ENCODE measurements at places on chromosomes 6 and 20.

DNA sequence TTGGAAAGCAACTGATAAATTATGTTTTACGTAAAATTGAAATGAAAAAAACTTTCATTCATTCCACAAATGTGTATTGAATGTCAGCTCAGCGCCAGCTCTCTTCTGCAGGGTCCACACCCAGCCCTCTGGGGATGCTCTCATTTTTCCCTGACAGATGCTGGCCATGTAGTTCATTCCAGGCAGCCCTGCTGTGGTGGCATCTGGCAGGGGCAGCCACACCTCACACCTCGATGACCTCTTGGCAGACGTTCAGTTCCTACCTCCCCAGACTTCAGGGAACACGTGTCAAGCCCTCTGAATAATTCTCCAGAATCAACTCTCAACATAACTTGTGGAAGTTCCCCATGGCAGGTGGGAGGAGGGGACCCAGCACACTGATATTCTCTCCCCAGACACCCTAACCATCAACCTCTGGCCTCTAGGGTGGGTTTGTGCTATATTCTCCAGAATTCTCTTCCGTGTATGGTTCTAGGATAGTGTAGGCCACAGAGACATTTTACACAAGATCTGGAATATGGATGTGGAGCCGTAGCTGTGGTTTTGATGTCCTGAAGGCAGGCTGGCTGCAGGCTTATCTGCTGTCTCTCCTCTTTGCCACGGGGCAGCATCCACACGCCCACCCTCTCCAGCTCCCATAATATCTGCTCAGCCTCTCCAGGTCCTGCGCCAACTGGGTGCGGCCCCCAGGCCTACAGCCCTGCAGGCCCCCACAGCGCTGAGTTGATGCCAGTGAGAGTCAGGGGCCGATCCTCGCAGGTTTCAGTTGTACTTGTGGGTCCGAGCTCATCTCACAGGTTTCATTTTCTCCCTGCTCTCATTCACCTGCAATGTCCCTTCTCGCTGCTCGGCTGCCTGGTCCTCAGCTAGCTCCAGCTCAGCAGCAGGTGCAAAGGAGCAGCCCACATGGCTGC lies 175.8 kb upstream of the ARID1B start:
- no peak for DNase-seq

GRCh38 chr6:37092923-37093727 lies 76.8 kb upstream of the PIM1 start:
- DNase-seq: no peak

GRCh38 chr6:4727671-4728435 lies 48.4 kb upstream of the CDYL start:
- peak; percentile 72 for DNase-seq

DNA sequence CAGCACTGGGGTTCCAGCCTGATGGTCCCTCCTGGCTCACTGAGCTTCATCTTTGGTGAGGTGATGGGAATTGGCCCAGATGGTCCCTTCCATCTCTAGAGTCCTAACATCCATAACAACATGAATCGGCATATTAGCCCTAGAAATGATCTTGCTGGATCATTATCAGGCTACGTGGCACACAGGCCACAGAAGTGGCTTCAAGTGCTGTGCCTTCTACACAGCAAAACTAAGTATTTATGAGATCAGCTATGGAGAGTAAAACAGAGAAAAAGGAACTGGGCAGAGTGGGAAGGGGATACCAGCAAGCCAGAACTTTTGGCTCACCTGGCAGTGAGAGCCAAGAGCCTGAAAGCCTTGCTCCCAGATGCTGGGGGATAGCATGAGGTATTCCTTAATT lies 116.9 kb downstream of the TRERF1 start:
- no peak for DNase-seq

DNA sequence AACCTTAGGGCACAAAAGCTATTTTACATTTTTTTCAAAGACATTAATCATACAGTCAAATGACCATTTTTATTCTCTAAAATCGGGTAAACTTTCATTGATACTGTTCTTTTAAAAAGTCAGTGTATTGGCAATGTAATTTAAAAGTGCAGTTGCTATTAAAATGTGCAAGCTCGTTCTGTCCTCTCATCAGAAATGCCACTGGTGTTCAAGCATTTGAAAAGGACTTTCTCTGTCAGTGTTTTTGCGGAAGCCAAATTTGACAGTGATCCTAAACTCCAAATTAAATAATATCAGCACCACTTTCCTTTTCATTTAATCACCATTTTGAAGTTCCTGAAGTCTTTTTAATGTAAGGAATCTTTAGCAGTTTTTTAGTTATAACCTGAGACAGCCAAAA lies 69.6 kb downstream of the AFG1L start:
- DNase-seq: no peak

DNA sequence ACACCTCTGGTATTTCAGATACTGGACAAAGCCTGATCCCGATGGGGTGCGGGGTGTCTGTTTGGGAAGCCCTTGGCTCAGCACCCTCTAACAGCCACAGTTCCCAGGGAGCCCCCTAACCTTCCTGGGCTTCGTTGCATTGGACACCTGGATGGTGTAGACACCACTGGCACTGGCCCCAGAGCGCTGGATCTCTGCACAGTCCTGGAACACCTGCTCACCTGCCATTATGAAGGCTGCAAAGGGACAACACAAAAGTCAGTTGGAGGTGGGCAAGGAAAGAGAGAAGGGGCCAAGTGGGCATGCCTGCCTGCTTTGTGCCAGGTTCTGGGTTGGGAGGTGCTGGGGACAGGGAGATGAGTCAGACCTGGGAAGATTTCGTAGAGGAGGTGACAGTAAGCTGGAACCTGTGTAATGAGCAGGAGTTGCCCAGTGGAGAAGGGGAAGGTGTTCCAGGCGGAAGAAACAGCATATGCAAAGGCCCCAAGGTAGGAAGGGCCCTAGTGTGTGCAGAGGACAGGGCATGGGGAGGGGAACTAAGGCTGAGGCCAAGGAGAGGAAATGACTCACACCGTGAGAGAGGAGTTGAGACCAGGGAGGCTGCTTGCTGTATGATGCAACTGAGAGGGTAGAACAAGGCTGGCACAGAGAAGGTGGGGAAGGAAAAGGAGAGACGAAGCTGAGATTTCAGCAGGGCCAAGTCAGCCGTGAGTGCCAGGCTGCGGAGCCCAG lies 34.9 kb downstream of the ANGPT4 start:
- no peak for DNase-seq

- DNase-seq: no peak
Measured at GRCh38 chr6:111605100-111605751, 452 bp downstream of the TRAF3IP2 start.

DNA sequence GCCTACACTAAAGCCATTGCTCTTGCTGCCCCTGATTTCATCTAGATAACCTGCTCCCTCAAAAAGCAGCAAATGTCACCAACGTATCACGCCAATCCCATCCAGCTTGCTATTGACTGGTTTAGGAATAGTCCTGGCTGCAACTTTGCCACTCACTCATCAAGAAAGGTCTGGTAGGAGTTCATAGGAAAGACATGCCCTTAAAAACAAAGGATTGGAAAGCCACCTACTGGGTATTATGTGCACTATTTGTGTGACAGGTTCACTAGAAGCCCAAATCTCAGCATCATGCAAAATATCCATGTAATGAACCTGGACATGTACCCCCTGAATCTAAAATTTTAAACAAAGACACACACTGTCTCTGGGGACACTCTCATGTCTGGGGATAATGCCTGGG lies 170.4 kb upstream of the COL21A1 start:
- DNase-seq: no peak

DNA sequence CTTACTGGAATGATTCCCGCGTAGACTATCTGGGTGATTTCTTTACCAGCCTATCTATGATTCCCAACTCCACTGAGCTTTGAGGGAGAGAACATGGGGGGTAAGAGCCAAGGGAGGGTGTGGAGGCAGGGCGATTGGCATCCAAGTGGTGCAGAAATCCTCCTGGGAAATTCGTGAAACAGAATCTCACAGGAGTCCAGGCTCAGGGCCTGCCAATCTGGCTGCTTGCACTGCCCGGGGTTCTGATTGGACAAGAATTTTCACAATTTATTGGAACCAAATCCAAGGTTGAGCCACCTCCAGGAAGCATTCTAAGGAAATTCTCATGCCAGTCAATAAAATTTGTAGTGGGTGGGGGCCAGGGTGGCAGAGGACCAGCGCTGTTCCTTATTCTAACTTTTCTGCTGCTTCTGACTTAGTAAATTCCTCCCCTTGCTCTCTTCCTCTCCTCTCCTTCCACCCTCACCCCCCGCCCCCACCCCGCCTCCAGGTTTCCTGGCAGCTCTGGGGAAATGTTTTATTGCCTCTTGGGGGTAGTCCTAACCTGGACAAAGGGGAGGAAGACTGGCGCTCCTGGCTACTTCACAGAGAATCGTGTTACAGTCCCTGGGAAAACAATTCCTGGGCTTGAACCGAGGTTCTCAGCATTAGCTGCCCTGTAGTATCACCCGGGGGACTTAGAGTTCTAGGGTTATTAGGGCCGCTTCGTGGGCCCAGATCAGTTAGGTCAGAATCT lies 3.1 kb downstream of the BMP6 start:
- peak; percentile 29 for DNase-seq

DNA sequence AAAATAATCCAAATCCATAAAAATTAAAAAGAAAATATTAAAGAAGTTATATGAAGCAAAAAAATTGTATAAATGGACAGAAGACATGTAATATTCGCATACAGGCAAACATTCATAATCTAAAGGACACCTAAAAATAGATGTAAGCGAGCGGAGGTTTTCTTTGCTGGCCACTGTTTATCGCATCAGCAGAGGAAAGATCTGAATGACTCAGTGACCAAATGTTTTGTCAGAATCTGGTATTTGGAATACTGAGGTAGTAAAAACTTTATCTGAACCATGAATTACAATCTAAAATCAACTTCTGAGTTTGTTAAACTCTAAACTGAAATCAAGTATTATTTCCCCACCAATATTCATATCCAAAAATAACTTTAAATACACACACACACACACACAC lies 7.8 kb downstream of the TSPYL4 start:
- DNase-seq: no peak

DNA sequence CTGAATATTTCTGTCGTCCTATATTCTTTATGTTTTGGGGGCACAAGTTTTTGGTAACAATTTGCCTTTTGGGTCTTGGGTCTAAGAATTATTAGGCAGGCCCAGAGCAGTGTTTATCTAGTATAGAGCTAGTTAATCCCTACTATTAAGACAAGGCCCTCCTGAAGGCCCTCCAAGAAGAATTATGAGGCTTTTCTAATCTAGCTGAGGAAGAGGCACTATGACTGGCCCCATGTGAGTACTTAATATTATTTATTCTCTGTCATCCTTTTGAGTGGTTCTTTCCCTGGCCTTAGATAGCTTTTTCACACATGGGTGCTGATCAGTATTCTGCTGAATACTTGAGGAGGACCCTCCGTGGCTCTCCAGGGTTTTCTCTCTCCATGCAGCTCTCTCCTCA lies 25.1 kb downstream of the CHMP4B start:
- no peak for DNase-seq

GRCh38 chr6:64672131-64672530 lies 1034.9 kb downstream of the EYS start:
- DNase-seq: no peak

DNA sequence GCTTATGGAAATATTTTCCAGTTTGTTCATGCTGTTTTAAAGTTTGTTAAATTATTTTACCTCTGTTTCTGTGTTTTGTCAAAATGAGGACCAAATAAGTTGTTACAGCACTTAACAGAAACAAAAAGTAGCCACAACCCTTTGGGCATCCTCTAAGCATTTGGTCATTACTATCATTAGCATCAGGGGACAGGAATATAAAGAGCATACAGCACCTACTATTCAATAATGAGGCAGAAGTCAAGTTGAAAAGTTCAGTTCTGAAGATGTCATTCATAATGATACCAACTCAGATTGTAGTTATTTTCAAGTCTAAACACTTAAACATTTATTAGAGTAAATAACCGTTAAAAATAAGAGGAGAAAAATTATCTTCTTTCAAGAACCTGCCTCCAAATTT lies 862.3 kb upstream of the FLRT3 start:
- no peak for DNase-seq

GRCh38 chr6:12261502-12261901 lies 28.7 kb upstream of the EDN1 start:
- no peak for DNase-seq

GRCh38 chr6:79782792-79783580 lies 151.9 kb downstream of the SH3BGRL2 start:
- no peak for DNase-seq

DNA sequence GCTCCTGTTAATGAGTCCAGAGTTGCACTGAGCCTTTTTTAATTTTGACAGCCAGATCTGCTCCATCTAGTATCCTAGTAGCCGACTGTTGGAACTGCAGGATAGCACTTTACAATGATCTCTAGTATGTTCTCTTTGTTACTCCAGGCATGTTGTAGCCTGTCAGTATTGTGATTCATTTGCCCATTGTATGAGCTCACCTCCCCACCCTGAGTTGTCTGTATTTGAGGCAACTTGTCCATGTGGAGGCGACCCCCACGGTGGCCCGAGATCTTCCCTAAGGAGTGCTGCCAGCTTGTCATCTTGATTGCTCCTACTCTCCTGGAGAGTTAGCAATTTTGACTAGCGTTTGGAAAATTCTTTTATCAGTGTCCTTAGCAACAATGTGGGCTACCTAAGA lies 67.2 kb downstream of the DHX35 start:
- DNase-seq: no peak

GRCh38 chr6:44305200-44305725 lies 7.9 kb downstream of the AARS2 start:
- DNase-seq: no peak

- DNase-seq: no peak
Measured at GRCh38 chr20:48986899-48987298, 59.2 kb upstream of the CSE1L start.

DNA sequence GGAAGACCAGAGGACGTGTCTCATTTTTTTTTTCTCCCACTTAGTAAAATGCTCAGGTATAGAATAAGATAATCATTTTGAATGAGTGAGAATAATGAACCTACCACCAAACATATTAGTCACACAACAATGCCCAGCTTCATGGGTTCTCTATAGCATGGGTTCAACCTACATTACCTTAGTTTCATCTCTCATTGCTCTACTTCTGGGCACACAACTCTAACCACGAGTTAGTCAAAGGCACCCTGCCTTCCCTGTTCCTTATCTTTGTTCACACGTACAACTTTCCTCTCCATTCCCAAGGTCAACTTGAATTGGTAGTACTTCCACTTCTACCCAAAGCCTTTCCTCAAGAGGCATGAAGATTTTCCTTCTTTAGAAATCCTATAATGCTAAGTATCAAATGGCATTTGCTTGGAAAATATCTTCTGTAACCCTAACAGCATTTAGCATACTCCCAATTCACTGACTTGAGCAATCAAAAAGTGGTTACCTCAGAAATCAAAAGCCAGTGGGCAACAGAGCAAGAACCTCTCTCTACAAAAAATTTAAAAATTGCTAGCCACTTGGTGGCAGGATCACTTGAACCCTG lies 20.9 kb downstream of the DEK start:
- no peak for DNase-seq

GRCh38 chr20:62733891-62734290 lies 25.3 kb downstream of the NTSR1 start:
- no peak for DNase-seq

- no peak for DNase-seq
Measured at GRCh38 chr20:40230486-40230885, 458.6 kb downstream of the MAFB start.

GRCh38 chr6:28490205-28490890 lies 25.2 kb downstream of the GPX6 start:
- DNase-seq: no peak

- DNase-seq: no peak
Measured at GRCh38 chr6:37985355-37985754, 165.8 kb downstream of the ZFAND3 start.

Measured in NCI-H2029 (cell line).